ENCODE measurements at places on chromosomes 7 and 10.
A peak's percentile ranks its signal among the peaks of the same experiment; 100 is the strongest.

DNA sequence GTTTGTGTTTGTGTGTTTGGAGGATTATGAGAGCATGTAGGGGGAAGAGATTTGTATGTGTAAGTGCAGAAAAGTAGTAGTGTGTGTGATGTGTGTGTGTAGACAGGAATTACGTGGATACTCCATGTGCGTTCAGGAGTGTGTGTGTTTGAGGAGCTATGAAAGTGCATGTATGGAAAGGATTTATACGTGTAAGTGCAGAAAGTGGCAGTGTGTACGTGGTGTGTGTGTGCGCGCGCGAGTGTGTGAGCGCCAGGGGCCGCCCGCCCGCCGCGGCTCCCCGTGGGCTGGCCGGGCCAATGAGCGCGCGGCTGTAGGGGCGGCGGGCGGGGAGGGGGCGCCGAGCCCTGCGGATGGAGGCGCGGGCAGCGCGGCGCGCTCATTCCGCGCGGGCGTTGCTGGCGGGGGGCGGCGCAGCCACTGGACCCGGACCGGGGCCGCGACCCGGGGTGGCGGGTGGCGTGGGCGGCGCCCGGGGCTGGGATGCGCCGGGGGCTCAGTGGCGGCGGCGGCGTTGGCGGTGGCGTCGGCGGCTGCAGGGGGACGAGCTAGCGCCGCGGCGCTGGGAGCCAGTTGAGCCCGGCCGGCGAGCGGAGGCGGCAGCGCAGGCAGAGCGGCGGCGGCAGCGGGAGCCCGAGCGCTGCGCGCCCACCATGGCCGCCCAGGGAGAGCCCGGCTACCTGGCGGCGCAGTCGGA lies at the start of gene BICC1:
TSS of gene BICC1 (plus strand) at position 382 of the 697 bp plus-strand sequence. CDS start at position 654, 272 bp downstream.
- DNase-seq, result peak; percentile 94

- no peak for DNase-seq
Observed at GRCh38 chr7:75915416-75916156, 631 bp downstream of the POR start.

- no peak for DNase-seq
Observed at GRCh38 chr10:25907261-25907660, 26.8 kb upstream of the MYO3A start.

GRCh38 chr7:94580601-94581000 lies 71.0 kb downstream of the CASD1 start:
- DNase-seq, result no peak

DNA sequence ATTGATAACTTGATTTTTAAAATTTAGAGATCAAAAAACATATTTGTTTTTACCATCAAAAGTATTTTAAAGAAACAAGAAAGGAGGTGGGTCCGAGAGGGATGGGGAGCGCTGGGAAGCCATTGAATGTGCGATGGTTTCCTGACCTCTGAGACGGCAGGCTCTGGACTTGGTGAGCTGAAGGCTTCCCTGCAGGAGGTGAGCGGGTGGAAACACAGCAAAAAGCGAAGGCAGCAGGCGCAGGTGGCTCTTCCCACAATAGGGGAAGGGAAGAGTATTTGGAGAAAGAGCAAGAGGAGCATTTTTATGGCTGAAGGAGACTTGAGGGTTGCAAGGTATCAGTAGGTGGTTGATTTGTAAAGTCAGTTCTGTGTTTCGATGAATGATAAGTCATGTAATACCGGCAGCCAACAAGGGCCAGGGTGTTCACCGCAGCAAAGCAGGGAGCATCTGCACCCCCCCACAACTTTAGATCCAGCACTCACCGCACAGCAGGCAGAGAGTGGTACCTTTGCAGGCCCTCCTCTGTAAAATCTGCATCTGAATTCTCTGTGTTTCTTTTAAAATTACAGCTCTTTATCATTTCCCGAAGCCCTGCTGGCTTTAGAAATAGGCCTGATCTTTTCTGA lies 10.5 kb downstream of the C10orf53 start:
- DNase-seq, result no peak

DNA sequence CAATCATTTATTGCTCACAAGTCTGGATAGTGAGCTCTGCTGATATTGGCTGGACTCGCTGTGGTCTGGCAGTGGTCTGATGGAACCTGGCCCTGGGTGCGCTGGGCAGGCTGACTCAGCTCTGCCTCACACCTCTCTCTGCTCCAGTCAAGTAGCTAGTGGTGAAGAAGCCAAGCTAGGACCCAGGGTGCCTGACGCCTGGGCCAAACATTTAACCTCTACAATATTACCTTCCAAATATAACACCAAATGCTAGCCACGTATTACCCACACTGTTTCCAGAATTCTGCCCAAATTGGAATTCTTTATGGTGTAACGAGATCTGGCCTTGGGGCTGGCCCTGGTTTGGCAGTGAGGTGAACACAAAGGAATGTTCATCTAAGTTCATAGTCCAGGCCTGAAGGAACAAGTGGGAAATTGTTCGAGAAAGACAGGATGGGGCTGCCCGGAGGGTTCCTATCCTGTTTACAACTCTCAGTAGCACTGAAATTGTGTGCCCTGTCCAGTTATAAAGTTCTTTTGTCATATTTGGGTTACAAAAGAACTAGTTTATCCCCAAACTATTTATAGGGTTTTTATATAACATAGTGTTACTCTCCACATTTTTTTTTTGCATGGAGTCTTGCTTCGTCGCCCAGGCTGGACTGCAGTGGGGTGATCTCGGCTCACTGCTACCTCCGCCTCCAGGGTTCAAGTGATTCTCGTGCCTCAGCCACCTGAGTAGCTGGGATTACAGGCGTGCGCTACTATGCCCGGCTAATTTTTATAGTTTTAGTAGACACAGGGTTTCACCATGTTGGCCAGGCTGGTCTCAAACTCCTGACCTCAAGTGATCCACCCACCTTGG lies 16.3 kb downstream of the OR2AE1 start:
- DNase-seq, result no peak

GRCh38 chr10:102675011-102675665 lies 30.9 kb downstream of the TRIM8 start:
- no peak for DNase-seq

GRCh38 chr10:32333849-32334248 lies 13.1 kb downstream of the EPC1 start:
- DNase-seq, result no peak

DNA sequence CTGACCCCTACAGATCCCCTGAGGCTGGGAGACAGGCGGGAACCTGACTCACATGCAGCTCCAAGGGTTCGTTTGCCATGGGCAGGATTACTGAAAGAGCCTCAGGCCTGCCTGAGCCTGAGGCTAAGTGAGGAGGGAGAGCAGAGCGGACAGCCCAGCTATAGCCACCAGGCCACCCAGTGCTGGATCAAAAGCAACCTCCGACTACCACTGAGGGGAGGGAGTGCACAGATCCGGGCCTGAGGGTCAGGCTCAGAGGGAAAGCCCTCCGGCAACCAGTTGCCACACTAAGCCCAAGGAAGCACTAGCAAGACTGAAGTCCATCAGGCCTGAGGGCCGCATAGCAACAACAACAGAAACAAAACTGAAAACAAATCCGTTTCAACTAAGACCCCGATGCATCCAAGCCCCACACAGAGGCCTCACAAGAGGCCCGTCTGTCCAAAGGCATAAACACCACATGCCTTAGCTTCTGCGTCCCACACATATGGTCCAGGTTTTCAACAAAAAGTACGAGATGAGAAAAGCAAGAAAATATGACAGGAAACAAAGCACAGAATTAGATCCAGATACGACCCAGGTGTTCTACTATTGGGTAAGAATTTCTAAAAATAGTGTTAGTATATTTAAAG lies 92.5 kb upstream of the VIPR2 start:
- peak; percentile 63 for DNase-seq
